ENCODE measurements at places on chromosomes 4 and X.

DNA sequence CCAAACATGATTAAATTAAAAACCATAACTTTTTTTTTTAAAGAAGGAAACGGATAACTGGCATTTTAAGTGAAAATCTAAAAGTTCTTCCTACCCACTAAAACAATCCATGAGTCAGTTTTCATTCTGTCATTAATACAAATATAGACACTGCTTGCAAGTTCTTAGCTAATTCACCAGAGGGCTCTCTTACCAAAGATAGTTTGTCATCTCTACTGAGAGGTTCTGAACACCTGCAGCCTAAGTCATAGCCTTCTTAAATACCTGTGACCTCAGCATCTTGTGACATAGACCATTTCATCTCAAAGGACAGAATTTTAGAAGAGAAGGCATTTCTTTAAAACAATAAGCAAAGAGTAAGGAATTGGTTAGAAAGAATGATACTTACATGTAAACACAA is 65.3 kb upstream of the FAM120C start:
- peak; percentile 2 for DNase-seq

GRCh38 chr4:76679691-76680090 is 218.3 kb downstream of the SOWAHB start:
- no peak for DNase-seq

- DNase-seq: no peak
These were observed 257.2 kb downstream of the ARHGAP24 start for GRCh38 chr4:85732124-85732523.

GRCh38 chrX:46620505-46620904 is 46.9 kb downstream of the CHST7 start:
- no peak for DNase-seq

DNA sequence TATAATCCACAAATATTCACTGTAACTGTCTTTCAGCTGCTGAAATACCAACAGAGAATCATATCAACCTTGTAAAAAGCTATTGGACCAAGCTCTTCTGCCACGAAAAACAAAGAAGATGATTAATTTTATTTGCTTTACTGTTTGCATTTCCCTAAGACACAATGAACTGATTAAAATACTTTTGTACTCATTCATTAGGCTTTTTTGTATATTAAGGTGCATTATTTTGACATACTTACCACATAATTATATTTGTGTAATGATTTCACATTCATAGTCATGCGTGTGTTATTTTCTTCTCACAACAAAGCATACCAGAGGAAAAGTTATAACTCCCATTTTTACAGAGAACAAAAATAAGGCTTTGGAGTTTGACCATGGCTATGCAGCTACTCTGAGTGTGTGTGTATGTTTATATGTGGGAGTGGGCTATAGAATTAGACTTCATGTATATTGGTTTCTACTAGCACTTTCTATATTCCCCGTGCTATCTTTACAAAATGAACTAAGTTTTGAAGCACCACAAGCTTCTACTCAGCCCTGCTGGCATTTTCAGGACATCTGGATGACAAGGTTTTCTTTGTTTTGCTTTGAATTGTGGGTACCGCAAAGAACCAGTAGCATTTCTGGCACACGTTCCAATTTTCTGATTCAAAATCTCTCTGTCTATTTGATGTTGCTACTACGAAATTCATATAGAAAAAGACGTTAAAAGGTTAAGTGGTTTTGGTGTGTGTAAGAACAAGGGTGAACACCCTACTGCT is 11.0 kb upstream of the FGF5 start:
- DNase-seq: no peak

DNA sequence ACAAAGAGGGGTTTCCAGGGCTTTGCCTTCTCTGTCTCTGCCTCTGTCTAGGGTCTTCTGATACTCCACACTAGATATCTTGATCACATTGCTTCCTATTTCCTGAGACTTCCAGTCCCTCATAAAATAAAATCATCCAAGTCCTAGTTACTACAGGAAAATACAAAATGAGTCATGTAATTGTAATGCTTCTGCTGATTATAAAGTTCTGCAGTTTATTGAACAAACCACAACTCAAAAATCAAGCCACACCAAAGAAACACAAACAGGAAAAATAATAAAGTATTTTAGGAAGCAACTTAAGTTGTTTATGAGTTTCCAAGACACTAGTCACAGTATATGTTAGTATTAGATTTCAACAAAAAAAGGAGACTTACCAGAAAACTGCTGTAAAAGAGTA is 695.1 kb upstream of the GALNTL6 start:
- no peak for DNase-seq

GRCh38 chr4:184645904-184646610 is 3.2 kb downstream of the CASP3 start:
- DNase-seq: no peak

DNA sequence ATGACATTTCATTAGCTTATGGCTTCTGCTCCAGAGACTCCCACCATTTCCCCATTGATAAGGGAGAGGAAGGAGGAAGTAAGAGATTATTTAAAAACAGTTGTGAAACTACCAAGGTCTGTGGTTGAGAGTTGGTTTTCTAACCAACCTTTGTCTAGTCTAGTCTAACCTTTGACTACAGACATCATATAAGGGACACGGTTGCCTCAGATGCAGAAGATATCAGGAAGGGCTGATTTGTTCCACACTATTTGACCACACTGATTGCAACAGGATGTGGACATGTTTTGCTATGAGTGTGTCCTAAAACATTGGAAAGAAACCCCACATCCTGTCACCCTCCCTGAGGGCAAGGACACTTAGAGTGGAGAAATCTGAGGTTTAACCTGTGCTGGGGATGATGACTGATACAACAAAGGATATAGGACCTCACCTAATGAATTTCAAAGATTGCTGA is 53.0 kb downstream of the COQ2 start:
- no peak for DNase-seq

- DNase-seq: no peak
These were observed 364.8 kb downstream of the PCDH10 start for GRCh38 chr4:133513901-133514300.

DNA sequence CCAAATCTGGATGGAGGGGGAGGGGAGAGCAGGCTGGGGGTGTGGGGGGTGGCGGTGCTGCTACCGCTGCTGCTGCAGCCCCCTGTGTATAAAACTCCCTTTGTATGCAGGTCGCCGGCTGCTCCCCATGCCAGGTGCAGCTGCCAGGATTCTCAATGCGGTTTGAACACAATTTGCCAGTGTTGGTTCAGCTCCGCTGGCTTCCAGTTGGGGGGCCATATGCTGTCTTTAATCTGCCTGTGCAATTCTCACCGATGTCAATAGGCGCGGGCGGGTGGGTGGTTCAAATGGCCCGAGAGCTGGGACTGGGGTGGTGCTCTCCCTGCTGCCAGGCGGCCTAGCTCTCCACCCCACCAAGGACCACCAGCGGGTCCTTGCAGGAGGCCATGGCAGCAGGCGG is 257.6 kb downstream of the BCOR start:
- no peak for DNase-seq

DNA sequence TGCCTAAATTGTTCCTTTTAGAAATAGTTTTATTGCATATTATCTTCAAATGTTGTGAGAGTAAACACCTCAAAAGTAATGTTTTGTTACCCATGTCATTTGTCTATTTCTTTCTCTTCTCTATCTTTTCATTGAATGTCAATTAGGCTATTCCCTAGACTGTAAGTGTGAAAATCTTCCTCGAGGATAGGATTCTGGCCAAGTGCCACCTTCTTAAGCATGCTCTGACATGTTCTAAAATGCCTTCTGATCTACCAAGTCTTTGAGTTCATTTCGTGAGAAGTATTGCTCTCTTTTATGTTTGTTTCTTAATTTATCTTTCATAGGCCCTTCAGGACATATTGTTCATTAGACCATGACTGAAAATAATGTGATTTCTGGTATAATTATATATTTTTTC is 44.1 kb upstream of the TLL1 start:
- DNase-seq: no peak

- DNase-seq: no peak
These were observed 15.0 kb upstream of the RAI2 start for GRCh38 chrX:17876135-17876534.

DNA sequence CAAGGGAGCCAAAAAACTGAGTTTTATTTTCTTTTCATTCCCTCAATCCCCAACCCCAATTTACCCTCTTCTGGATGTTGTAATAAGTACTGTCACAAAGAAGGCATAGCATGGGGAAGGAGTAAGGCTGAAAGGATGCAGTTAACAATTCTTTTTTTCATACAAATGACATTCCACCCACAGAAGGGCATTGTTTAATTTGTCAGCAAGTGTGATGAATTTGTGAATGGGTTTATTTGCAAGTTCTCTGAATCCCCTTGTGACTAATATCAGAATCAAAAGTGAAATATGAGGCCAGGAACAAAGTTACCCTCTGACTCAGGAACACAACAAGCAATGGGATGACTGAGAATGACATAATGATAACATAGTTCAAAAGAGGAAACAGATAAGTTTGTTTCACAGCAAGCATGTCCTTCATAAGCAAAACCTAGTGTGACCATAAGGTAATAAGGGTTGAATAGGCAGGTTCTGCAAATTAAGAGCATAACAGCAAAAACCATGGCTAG is 2.1 kb downstream of the GEMIN8 start:
- no peak for DNase-seq

- DNase-seq: no peak
These were observed 82.1 kb downstream of the PPP1R2C start for GRCh38 chrX:42695800-42696358.

DNA sequence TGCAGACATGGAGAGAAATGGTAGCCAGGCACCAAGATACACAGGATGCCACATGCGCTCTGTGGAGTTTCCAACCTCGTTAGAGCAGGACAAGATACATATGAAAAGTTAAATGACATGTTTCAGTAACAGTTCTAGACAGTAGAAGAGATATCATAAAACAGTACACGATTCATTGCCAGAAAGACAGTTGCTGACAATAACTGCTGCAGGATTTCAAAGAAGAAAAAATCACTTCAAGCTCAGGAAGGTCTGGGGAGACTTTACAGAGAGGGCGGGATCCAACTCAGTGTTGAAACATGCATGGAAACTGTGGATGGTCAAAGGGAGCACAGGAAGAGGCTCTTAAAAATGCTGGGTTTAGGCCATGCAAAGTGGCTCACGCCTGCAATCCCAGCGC is 31.0 kb downstream of the DCTD start:
- no peak for DNase-seq

- DNase-seq: no peak
These were observed 5.3 kb downstream of the RS1 start for GRCh38 chrX:18666614-18667013.

GRCh38 chrX:140804292-140804691 is 94.7 kb downstream of the LINC00632 start:
- DNase-seq: no peak
